ENCODE measurements at places on chromosomes 2 and 18.

DNA sequence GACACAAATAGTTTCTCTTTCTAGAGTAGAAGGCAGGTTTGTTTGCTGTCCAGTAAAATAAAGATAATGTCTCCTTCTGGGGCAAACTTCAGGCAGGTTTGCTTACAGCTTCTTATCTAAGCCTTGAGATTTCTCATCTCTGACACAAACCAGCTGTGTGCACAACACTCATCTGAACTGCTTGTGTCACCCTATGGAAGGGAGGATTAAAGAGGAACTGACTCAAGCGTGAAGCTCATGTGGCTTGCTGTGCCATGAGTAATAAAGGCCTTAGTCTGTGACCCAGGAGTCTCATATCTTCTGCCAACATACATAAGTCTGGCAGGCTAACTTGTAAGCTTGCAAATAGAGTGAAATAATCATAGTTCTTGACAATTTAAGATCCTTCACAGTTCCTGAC, 24.2 kb upstream of the CPO start:
- no peak for DNase-seq

- no peak for DNase-seq
These were observed 2.0 kb downstream of the WDR35 start for GRCh38 chr2:19987936-19988335.

DNA sequence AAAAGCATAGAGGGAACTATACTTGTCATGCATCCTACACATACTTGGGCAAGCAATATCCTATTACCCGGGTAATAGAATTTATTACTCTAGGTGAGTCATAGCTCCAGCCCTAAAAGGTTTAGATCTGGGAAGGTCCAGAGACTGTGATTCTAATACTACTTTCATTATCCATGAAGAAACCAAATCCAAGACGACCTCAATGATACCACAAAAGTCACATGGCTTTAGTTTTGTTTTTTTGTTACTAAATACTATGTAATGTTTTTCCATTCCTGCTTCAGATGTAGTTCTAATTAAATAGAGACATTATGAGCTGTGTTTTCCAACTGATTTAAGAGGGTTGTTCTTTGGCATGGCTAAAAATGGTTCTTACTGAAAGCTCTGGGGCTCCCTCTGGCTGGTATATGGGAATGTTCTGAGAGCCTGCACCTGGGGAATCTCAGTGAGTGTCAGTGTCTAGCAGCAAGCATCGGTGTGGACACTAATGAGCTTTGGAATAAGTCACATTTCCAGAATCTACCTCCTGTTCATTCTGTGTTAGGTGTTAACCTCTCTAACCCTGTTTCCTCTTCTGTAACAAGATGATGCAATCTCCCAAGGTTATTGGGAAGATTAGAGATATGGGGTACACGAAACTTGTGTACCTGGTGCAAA, 20.5 kb upstream of the IL1RL2 start:
- no peak for DNase-seq

GRCh38 chr2:217958206-217958883, 44.5 kb downstream of the TNS1 start:
- no peak for DNase-seq

DNA sequence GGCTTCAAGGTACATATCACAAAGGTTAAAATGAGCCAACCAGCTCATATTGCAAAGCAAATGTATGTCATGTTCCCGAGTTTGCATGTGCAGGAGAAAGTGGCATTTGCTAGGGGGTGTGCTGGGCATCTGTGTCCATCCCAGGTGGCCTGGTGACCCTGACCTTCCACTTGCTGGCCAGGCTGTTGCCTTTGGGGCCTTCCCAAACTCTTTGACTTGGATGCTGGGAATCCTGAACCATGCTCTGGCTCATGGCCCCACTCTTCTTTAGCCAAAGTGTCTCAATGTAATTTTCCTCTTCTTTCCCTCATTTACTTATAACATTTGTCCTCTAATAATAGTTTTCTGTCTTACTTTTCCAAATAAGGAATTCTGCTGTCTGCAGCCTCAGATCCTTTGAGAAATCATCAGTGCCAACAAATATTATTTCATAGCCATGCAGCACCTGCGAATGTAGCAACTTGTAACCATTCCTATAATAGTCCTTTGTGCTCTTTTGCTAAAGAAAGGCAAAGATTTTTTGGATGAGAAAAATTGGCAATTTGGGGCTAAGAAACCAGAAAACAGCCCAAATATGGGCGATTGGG, 64.2 kb downstream of the MTCL1 start:
- DNase-seq = no peak

DNA sequence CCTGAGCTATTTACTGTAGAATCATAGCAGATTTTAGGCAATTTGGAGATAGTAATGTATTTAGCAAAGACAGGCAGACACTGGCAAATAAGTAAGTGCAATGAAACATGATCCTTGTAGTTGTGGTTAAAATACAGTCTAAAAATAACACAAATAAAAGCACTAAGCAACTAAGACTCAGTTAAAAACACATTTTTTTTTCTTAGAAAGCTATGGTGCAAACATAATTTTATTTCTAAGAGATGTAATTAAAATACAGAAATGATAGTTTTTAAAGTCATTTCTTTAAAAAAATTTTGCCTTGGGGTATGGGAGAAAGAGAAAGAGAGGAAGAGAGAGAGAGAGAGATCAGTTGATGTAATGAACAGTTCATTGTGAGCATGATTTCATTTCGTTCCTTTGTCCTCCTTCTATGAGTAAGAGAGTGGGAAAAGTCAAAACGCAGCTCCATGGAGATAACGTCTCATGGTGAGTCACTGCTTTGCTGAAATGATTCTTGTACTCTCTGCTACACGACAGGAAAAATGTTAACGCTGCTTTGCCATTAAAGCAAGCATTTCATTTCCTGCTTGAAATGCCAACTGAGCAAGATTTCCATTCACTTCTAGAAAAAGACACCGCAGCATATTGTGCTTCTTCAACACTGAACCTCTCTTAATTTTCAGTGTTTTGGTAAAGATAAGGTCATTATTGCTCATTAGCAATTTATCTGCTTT, 61.3 kb upstream of the PGAP1 start:
- DNase-seq = no peak

DNA sequence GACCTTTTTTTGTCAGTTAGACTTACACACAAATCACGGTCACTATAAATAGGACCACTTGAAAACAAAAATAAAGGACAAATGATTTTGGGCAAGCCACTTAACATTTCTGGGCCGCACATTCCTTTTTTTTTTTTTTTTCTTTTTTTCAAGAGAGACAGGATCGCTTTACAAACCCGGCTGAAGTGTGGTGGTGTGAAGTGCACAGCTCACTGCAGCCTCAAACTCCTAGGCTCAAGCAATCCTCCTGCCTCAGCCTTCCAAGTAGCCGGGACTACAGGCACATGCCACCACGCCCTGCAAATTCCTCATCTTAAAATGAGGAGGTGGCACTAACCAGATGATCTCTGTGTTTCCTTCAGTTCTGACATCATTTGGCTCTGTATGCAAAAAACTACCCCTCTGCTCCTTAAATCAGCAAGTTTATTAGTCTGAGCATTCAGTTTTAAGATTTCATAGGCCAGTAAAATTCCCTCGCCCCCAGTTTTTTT, 28.3 kb upstream of the MRO start:
- no peak for DNase-seq

DNA sequence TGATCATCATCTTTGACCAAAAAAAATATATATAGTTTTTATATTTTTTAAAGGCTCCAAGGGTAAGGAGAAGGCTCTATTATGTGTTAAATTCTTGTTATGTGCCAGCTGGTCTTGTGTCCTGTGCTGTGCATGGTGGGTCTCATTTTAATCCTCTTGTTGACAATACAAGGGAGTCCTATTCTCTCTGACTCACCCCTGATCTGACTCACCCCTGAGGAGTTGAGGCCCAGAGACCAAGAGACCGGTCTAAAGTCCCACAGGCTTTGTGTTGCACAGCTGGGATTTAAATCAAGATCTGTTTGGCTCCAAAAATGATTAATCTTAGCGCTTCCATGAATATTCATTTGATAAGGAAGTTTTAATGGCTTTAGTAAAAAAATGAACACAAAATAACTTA, 25.7 kb downstream of the MC2R start:
- DNase-seq = no peak

DNA sequence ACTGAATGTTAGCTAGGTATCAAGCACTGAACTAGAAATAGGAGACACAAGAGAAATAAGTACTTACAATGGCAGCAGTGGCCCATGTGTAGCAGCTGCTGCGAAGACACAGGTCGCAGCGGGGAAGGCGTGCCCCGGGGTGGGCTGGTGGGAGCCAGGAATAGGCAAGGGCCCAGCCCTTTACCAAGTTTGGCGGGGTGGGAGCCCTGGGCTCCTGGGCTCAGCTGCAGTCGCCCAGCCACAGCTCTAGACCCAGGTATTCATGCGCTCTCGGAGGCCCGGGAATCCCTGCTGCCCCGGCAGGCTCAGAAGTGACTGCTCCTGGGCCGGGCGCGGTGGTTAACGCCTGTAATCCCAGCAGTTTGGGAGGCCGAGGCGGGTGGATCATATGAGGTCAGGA, 1287.3 kb downstream of the CNTNAP5 start:
- no peak for DNase-seq

- peak; percentile 63 for DNase-seq
These were observed 25.8 kb downstream of the CASP10 start for GRCh38 chr2:201208563-201209252.

GRCh38 chr2:178273787-178274360, 79.6 kb downstream of the OSBPL6 start:
- DNase-seq = no peak

Measured in CD4-positive, alpha-beta T cell treated with Interleukin-1 beta for 1 hour (primary cell).